Tibial nerve (tissue), 4 donors: ENCODE measurements at places on chromosomes 1 and 21.
A peak's percentile ranks its signal among the peaks of the same experiment; 100 is the strongest.

GRCh38 chr1:166020210-166020609, 146.6 kb downstream of the FAM78B start:
- no peaks in the 10 kb centered on the region for H3K36me3 ChIP-seq
- no peak overlapping the region for H3K27ac ChIP-seq
- DNase-seq: no peak
- H3K4me3 ChIP-seq: no peak overlapping the region

- no peaks in the 10 kb centered on the region for H3K4me1 ChIP-seq
- no peak for DNase-seq
- H3K27me3 ChIP-seq: no peaks in the 10 kb centered on the region
- no peaks in the 10 kb centered on the region for H3K36me3 ChIP-seq
- H3K4me3 ChIP-seq: no peak overlapping the region
These were observed 158.8 kb downstream of the C1orf21 start for GRCh38 chr1:184545601-184546000.

- no peaks in the 10 kb centered on the region for H3K27me3 ChIP-seq
- DNase-seq: no peak
- H3K4me1 ChIP-seq: no peaks in the 10 kb centered on the region
- no peak overlapping the region for H3K4me3 ChIP-seq
These were observed 5.3 kb upstream of the RGS7 start for GRCh38 chr1:241362350-241362749.

- DNase-seq: no peak
- H3K4me3 ChIP-seq: no peak overlapping the region
- H3K27me3 ChIP-seq: no peaks in the 10 kb centered on the region
- H3K36me3 ChIP-seq: peaks cover 6% of the 10 kb centered on the region
These were observed 27.2 kb upstream of the SHISA4 start for GRCh38 chr1:201861448-201861847.

DNA sequence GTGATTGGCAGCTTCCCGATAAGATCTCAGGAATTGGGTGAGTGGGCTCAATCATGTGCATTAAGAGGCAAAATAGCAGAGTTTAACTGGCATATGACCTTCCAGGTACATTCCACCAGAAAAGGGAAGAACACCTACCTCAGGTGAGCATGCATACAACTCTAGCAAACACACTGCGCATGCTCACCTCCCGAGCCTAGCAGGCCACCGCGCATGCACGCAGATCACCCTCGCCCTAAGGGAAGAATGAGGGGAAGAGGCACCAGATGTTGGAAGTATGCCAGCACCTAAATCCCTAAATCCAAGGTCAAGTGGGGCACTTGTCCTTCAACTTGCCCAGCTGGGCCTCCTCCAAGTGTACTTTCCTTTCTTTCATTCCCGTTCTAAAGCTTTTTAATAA, 23.6 kb upstream of the CBR3 start:
- no peak for DNase-seq
- no peaks in the 10 kb centered on the region for H3K36me3 ChIP-seq
- H3K4me3 ChIP-seq: no peak overlapping the region
- H3K4me1 ChIP-seq: no peaks in the 10 kb centered on the region
- no peaks in the 10 kb centered on the region for H3K27me3 ChIP-seq
- H3K27ac ChIP-seq: no peak overlapping the region

DNA sequence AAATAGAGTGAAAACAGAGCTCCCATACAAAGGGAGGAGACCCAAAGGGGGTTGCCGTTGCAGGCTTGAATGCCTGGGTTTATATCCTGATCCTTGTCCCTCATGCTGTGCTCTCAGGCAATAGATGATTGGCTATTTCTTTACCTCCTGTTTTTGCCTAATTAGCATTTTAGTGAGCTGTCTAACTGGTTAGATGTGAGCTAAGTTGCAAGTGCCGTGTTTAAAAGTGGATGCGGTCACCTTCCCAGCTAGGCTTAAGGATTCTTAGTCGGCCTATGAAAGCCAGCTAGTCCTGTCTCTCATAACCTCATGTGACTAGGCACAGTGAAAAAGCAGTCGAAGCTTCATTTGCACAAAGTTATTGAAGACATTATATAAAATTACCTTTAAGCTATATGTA, 356.7 kb upstream of the TMPRSS15 start:
- DNase-seq: no peak
- H3K4me1 ChIP-seq: no peaks in the 10 kb centered on the region
- no peaks in the 10 kb centered on the region for H3K27me3 ChIP-seq
- H3K4me3 ChIP-seq: no peak overlapping the region
- H3K36me3 ChIP-seq: no peaks in the 10 kb centered on the region
- no peak overlapping the region for H3K27ac ChIP-seq

DNA sequence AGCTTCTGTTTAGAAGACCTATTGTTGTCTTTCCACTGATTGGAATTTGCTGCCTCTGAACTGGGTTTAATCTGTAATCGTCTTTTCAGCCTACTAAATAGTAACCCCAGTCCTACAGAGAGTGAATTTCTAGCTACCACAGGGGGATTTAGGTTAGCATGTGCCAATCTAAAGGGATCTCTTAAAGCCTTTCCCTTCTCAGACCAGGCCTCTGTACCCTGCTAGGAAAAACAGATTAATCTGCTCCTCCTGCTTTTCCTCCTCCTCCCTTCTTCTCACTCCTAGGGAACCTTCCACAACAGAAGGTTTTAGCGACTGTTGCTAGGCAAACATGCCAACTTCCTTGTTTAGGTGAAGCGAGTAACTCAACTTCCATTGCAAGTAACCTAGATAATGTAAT, 1.3 kb upstream of the RC3H1 start:
- DNase-seq: no peak
- peak overlapping the region; percentile 93 for H3K27ac ChIP-seq

DNA sequence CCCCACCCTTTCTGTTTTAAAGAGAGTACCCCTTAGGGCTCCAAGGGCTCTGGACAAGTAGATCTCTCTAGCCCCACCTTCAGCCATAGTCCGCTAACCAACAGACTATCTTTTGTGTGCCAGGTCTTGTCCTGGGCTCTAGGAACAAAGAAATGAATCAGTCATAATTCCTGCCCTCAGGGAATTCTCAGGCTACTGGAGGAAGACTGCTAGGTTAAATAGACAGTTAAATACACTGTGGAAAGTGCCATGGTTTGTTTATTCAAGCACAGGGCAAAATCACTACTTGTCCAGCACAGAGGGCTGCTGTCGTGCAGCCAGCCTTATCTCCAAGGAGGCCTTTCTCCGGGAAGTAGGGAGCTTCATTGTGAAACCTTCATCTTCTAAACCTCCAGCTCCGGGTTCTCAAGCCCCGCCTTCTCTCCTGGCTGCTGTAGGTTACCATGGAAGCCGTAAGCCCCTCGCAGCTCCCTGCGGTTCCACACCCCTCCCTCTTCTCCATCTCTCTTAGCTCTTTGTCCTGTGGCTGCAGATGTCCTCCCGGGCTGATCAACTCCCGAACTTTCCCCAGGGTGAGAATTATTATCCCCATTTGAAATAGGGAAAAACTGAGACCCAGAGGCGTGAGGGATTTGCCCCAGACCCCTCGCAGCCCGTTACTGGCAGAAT, 29.8 kb downstream of the SHISAL2A start:
- H3K4me3 ChIP-seq: no peak overlapping the region
- H3K27me3 ChIP-seq: no peaks in the 10 kb centered on the region
- no peaks in the 10 kb centered on the region for H3K4me1 ChIP-seq
- DNase-seq: no peak

GRCh38 chr1:197481101-197481500, 213.0 kb downstream of the CRB1 start:
- H3K4me3 ChIP-seq: no peak overlapping the region
- H3K27ac ChIP-seq: no peak overlapping the region
- no peaks in the 10 kb centered on the region for H3K27me3 ChIP-seq
- no peaks in the 10 kb centered on the region for H3K36me3 ChIP-seq

DNA sequence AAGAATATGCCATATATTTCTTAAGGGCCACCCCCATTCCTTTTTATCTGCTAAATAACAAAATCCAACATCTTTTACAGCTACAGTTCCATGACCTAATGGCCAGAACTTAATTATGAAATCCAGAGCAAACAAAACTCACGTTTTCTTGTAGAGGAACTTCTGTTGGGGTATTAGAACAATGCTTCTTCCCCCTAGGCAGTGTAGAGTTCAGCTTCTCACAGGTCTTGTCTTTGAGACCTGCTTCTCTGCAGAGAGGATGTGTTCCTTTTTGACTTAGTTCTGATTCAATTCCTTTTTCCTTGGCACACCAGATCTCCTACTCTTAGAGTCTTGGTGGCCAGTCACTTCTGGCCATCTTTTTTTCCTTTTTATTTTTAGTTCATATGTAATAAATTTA, 22.2 kb downstream of the VAV3 start:
- H3K4me3 ChIP-seq: no peak overlapping the region
- H3K27ac ChIP-seq: no peak overlapping the region
- no peaks in the 10 kb centered on the region for H3K27me3 ChIP-seq
- H3K4me1 ChIP-seq: peaks cover 8% of the 10 kb centered on the region
- DNase-seq: no peak

GRCh38 chr1:89743788-89744187, 77.0 kb upstream of the LRRC8D start:
- no peak for DNase-seq
- H3K27ac ChIP-seq: no peak overlapping the region
- H3K4me1 ChIP-seq: no peaks in the 10 kb centered on the region

GRCh38 chr1:202221911-202222909, 28.6 kb downstream of the LGR6 start:
- H3K27me3 ChIP-seq: peaks cover 21% of the 10 kb centered on the region
- H3K4me1 ChIP-seq: no peaks in the 10 kb centered on the region
- no peak for DNase-seq
- H3K4me3 ChIP-seq: no peak overlapping the region
